ENCODE measurements at places on chromosomes 2 and 18. TPM values are rescaled to one million over a fixed set of nuclear protein-coding genes. Genes with fewer than 3 reads are reported as not detected.

- no peak for DNase-seq
Measured at GRCh38 chr2:127594116-127594591, 51.8 kb upstream of the GPR17 start.

DNA sequence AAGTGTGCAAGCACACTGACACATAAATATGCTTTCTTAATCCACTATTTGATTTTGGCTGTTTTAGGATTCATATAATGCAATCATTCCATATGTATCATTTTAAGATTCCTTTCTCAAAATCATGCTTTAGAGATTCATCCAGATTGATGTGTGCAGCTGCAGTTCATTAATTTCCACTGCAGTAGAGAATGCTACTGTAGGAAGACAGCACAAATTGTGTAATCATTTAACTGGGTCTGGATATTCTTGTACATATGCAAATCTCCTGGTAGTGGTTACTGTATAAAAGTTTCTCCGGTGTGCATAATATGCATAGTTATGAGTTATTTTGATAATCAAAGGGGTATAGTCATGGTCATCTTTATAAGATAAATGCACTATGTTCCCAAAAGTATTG is 502.5 kb upstream of the ACVR2A start:
- DNase-seq = no peak

GRCh38 chr2:27973592-27973991 is 83.1 kb downstream of the BABAM2 start:
- DNase-seq = no peak

DNA sequence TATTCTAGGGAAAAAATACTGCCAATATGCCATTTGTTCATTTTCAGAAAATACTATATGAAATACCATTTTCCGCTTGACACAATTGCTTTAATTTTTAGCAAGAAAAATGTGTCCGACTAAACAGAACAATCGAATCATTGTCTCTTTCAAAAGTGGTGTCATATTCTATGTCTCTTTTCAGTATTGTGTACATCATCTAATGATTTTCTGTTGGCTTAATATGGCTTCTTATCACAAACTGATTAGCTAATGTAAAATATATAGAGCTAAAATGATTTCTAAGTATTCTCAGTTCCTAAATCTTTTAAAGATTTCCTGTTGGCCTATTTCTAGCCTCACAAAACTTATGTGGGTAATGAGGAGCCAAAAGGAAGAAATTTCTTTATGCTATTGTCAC is 436.6 kb downstream of the LRRTM4 start:
- DNase-seq = no peak

Gene SPRED2
- 6.3 TPM for total RNA-seq

DNA sequence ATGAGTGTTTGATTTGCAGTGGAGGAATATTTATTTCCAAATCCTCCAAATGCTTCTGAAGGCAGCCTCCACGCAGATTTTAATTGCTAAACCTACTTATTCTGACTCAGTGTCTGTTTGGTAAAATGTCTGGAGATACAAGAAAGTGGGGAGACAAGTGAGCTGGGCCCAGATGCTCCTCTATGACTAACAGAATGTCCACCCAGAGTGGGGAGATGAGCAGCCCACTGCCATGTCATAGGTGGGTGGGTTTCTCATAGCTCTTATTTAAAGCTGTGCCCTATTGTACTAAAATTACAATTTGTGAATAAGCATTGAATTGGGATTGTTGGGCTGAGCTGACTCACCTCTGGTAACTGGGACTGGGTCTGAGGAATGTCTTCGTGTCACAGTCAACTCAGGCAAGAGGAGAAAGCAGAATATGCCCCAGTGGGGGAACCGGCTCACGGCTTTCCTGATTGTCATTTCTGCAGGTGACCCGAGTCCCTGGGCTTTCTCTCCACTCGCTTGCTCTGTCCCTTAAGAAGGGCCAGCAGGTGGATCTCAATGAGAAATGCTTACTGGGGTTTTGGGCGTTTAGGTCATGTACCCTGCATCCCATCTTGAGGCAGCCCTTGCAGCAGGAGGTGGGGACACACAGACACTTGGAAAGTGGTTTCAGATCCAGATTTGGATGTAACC is 116.3 kb upstream of the SPRED2 start:
- no peak for DNase-seq

DNA sequence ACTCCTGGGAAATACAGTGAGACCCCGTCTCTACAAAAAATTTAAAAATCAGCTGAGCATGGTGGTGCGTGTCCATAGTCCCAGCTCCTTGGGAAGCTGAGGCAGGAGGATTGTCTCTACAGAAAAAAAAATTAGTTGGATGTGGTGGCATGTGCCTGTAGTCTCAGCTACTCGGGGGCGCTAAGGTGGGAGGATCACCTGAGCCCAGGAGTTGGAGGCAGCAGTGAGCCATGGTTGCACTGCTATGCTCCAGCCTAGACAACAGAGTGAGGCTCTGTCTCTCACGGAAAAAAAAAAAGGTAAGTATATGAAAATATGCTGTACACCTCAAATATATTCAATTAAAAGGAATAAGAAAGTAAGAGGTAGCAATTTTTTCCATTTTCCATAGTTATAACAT is 92.5 kb upstream of the TGIF1 start:
- no peak for DNase-seq

GRCh38 chr2:163934131-163934530 is 198.3 kb upstream of the FIGN start:
- DNase-seq = no peak

Gene ANAPC1
- 49.9 TPM for total RNA-seq

- DNase-seq = no peak
Measured at GRCh38 chr2:30675758-30676157, 131.5 kb downstream of the CAPN13 start.

DNA sequence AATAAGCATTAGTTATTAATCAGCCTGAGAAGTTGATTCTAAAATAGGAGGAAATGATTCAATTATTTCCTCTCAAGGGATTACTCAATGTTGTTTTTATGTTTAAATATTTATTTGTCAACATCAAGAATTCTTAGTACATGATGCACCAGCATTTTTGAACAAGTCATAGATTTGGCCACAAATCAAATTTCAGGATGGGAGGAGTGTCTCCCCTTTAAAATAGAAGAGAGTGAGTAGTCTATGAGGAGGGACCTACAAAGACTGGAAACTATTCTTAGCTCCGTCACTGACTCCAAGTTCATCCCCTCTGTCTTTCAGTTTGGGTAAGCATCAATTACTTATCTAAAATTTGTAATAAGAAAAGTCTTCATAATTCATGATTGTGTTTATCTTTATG is 18.6 kb upstream of the IL18R1 start:
- DNase-seq = no peak

DNA sequence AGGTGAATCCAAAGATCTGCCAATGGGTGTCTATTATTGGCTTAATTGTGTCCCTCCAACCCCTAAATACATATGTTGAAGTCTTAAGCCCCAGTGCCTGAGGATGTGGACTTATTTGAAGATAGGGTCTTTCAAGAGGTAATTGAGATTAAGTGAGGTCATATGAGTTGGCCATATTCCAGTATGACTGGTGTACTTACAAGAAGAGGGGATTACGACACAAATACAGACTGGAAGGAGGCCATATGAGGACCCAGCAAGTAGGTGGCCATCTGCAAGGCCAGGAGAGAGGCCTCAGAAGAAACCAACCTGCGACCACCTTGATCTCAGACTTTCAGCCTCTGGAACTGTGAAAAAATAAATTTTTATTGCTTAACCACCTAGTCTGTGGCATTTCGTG is 121.1 kb upstream of the FN1 start:
- no peak for DNase-seq

- no peak for DNase-seq
Measured at GRCh38 chr2:199455545-199456382, 2.0 kb downstream of the SATB2 start.

GRCh38 chr2:16394072-16394985 is 271.3 kb downstream of the CYRIA start:
- DNase-seq = no peak

Gene C2orf66
- total RNA-seq = not detected

Gene ANKRD53
- 0.94 TPM for total RNA-seq

Gene SERPINB7
- total RNA-seq = not detected

GRCh38 chr2:212117926-212118325 is 420.7 kb downstream of the ERBB4 start:
- DNase-seq = no peak

DNA sequence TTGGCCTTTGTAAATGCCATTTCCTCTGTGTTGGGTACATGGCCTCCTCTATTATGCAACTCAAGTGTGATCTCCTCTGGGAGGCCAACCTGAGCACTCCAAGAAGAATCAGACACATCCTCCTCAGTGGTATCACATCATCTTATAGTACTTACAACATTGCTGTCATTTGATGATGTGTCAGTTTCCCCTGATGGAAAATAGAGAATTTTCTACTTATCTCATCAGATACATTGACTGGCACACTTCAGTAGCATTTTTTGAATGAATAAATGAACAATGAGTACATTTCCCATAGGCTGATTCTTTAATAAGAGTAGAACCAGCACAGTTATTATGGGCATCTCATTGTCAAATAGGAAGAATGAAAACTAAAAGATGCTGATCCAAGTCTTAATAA is 86.6 kb upstream of the NXPH2 start:
- no peak for DNase-seq

Gene CCDC68
- not detected for total RNA-seq

DNA sequence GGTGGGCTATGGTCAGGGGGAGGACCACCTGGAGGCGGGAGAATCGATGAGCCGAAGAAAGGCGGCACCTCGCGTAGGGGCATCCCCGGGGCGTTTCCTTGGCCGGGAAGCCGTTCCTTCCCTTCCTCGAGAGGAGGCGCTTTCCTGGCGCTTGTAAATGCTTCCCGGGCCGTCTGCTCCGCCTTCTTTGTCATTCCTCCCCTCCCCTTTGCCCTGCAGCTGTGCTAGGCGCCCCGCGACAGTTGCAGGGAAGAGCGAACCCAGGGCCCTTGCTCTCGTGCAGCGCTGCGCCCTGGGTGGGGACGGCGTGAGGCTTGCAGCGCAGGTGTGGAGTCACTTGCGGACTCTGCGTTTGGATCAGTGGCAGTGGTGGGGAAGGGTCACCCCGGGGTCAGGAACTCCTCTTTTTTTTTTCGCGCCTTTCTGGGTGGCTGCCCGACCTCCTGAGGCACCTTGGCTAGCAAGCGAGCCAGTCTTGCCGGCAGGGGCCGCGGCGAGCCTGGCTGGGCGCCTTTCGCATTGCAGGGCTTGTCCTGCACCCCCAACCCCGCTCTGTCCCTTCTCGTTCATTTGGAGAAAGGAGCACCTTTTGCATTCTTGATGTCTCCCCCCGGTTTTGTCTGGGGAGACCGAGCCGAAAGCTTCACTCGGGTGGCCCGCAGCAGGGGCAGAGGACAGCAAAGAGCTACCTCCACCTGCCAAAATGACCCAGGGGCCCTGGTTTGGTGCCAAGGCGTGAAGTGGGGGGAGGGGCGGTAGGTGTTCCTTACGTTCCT is 858 bp downstream of the KCNS3 start:
- DNase-seq = no peak

- DNase-seq = no peak
Measured at GRCh38 chr2:178811045-178811444, 3.8 kb upstream of the TTN start.

Gene SNORC
- 1.3 TPM for total RNA-seq

DNA sequence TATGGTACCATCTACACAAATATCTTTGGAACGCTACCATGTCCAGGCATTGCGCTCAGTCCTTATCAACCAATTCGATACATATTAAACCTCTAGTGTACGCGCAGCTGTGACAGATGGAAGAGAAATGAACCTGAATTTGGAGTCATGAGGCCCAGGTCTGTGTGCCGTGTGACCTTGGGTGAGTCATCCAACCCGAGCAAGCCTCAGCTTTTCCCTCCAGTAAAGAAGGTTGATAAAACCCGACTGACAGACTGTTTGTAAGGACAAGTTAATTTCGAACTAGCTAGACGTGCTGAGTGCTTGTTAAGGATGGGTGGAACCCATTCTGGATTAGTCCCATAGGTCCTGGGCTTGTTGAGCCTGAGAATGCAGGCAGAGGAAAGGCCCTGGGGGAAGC is 28.2 kb downstream of the GREB1 start:
- no peak for DNase-seq

DNA sequence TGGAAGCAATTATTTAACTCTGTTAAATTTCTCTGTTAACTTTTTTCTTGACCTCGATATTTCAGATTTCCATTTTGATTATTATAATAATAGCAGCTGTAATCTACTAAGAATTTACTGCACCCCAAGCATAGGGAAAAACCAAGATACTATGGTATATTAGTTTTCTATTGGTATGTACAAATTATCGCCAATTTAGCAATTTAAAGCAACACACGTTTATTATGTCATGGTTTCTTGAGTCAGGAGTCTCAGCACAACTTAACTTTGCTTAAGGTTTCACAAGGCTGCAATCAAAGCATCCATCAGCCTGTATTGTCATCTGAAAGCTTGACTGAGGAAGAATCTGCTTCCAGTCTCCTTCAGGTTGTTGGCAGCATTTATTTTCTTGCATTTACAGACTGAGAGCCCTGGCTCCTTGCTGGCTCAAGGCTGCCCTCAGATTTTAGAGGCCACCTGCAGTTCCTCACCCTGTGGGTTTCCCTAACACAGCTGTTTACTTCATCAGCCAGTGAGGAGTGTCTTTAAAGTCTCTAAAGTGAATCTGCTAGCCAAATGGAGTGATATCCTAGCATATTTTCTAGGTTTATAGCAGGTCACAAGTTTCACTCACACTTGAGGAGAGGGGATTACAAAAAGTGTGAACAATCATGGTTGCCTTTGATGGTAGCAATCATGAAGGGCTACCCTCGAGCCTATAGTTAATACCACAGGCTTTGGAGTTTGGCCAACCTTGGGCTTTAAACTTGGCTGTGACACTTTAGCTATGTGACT is 4.4 kb upstream of the VPS54 start:
- peak; percentile 18 for DNase-seq

DNA sequence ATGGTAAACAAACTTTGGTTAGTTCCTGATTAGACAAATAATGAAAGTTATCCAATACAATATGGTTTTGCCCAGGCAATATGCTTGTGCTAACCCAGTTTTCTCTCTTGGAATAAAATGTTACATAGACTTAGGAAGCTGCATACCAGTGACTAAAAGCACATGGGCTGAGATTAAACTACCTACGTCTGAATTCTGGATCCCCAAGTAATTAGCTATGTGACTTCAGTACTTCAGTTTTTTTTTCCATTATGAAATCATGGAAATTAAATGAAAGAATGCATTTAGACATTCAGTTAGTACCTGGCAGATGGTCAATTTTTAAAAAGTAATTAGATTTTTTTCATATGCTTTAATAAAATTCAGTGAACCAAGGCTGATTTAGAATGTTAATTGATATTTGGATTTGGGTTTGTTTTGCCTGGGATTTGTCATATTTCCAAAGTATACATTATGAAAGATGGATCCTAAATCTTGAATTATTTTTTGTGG is 213.9 kb downstream of the PTH2R start:
- DNase-seq = no peak

Gene INO80D
- 59.1 TPM for total RNA-seq

DNA sequence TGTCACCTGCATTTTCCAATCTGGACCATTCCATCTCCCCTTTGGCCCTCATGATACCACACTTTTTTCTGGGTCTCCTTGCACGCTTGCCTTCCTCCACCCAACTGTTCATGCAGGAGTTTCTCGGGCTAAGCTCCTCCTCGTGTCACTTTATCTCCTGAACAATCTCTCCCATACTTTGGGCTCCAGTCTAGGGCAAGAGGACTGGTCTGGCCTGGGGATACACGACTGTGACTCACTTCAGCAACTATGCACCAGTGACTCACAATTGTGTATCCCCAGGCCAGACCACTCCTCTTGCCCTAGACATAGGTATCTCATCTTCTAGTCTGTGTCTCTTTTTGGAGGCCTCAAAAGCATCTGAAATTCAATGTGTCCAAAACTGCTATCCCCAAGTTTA is 149.4 kb upstream of the PTPRM start:
- DNase-seq = no peak

Gene COL6A3
- 3.4 TPM for total RNA-seq

Gene CNNM3
- 33.1 TPM for total RNA-seq

Measured in CD4-positive, CD25-positive, alpha-beta regulatory T cell (primary cell).